SW 1271 (cell line): ENCODE measurements at places on chromosomes 5 and 9.

GRCh38 chr5:10334831-10335230 lies 18.7 kb upstream of the MARCHF6 start:
- no peak for DNase-seq

GRCh38 chr9:2023532-2023931 lies 8.4 kb downstream of the SMARCA2 start:
- DNase-seq = no peak

GRCh38 chr9:16866587-16866986 lies 3.9 kb downstream of the BNC2 start:
- DNase-seq = no peak

DNA sequence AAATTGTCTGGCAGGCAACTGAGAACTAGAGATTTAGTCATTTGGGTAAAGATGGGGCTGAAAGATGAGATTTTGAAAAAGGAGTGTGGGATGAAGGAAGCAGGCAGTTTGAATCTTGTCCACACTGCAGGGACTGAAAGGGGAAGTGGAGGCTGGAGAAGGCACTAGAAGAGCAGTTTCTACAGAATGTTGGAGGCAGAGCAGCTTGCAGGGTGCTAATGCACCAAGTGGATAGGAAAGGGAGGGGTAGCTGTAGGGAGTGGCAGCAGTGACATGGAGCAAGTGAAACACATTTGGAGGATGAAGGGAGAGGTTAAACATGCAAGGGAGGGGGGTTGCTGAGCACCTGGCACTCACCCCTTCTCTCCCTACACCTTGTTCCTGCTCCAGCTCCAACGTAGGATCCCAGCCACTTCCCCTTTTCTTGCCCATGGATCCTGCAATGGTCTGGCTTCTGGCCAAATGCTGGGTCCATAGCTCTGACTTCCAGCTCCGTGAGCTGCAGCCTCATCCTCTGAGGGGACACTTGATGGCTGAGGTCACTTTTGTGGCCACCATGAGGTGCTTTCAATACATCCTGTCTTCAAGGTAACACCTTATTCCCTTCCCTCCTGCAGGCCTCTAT lies 30.0 kb upstream of the FGD3 start:
- DNase-seq = no peak

- DNase-seq = peak; percentile 47
Measured at GRCh38 chr5:41707853-41708603, 162.2 kb downstream of the OXCT1 start.

GRCh38 chr5:55509796-55510522 lies 24.8 kb downstream of the PLPP1 start:
- no peak for DNase-seq

DNA sequence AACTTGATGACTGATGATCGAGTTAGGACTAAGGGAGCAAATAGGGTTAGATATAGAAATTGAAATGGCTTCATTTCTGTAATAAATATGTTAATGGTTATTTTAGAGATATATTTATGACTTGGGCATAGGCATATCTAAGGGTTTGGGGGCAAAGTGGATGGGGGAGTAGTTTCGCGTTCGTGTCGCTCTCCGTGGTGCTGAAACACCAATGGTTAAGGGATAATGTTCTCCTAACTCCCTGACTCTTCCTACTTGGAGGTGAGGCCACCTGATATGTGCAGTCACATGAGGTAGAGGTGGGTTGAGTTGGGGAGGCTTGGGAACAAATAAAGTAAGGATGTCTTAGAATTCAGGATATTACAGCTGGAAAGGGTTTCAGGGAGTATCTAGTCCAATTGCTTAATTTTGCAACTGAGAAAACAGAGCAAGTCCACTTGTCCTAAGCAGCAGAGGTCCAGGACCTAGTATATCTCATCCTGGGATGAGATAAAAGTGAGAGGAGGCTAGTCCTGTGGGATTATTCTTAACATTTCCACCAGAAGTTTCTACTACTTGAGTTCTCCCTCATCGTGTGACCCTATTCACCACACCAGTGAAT lies 44.0 kb upstream of the MAP1B start:
- no peak for DNase-seq

DNA sequence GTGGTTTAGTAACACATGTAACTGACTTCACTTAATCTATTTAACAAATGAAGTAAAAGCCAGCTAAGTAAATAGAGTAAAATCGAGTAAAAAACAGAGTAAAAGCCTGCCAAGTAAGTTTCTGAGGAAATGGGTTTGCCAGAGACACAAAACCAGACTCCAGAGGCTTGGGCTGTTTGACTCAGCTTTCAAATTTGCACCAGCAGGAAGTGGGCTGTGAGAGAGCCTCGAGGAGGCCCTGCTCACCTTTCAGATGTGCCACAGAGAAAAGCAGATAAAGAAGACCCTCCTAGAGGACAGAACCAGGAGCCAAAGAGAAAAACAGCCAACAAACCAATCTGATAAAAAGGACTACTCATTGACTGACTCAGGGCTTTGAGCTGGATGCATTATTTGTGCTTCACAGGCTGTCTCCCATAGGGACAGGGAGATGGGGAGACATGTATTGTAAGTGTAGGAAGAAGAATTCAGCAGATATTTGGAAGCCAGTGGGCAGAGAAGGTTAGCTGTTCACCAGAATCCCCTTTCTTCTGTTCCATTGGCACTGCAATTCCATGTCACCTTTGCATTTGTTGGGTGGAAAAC lies 14.4 kb upstream of the AMACR start:
- DNase-seq = no peak

DNA sequence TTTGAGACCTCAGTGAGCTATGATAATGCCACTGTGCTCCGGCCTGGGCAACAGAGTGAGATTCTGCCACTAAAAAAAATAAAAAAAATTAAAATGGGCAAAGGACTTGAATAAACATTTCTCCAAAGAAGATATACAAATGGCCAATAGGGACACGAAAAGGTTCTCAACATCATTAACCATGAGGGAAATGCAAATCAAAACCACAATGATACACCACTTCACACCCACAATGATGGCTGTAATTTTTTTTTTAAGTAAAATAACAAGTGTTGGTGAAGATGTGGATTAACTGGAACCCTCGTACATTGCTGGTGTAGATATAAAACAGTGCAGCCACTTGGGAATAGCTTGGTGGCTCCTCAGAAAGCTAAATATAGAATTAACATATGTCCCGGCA lies 68.0 kb downstream of the SIL1 start:
- no peak for DNase-seq

DNA sequence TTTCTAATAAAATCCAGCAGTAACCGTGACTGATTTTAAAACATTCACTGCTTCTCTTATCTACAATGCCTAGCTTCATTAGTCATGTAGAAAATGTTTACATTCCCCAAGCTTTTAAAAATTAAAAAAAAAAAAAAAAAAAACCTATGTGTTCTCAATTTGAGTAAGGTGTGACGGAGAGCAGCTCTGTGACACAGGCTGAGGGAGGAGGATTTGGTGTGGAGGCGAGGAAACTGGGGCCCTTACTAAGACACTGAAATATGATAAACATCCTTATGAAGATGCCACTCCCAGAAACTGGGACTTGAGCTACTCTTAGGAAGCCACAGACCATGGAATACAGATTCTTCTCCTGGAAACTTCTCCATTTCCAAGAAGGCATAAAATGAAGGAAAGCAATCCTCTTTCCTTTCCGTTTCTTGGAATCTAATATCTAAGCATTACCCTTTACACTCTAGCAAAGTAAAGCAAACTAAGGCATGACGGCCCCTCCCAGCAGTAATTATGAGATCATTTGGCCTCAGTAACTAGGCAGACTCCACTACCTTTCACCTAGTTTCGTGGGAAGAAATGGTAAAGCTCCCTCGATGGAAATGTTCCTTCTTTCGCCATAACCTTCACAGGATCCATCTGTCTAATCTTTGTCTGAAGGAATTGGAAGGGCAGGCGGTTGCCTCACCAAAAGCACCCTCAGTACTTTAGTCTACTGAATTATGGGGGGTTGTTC lies 23.5 kb downstream of the GRAMD2B start:
- no peak for DNase-seq
